ENCODE measurements at places on chromosomes 7 and 10.

- DNase-seq, result no peak
These were observed 63.1 kb downstream of the VWA2 start for GRCh38 chr10:114301951-114302710.

- no peak for DNase-seq
These were observed 100.5 kb downstream of the ADRA2A start for GRCh38 chr10:111177379-111177778.

- DNase-seq, result no peak
These were observed 347.8 kb downstream of the NXPH1 start for GRCh38 chr7:8781166-8781565.

- DNase-seq, result no peak
These were observed 58.6 kb downstream of the TACC2 start for GRCh38 chr10:122047560-122047959.

GRCh38 chr7:108246227-108246837 is 116.2 kb upstream of the LAMB4 start:
- DNase-seq, result peak; percentile 78

DNA sequence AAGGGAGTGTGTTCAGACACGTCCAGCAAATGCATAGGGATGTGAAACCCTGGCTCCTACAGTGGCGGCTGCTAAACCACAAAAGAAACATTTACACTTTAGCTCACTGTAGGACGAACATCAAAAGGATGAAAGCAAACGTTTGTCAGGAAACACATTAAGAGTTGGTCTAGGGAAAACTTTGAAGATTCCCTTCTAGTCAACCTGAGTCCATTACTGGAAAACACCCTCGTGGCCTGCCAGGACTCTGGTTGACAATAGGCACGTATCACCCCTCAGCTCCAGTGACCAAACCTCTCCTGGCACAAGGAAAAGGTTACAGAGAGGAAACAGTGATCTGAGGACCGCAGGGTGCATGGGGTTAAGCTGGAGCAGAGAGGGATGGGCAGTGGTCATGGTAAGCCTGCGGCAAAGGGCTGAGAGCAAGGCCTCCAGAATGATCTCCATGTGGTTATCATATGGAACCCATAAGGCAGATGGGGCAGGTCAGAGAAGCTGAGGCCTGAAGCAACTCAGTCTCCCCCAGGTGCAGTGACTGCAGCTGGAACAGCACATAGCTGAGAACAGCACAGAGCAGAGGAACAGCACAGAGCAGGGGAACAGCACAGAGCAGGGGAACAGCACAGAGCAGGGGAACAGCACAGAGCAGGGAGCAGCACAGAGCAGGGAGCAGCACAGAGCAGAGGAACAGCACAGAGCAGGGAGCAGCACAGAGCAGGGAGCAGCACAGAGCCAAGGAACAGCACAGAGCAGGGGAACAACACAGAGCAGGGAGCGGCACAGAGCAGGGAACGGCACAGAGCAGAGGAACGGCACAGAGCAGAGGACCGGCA is 49.9 kb downstream of the CHST15 start:
- no peak for DNase-seq

GRCh38 chr7:30900053-30900452 is 11.6 kb upstream of the AQP1 start:
- DNase-seq, result no peak

DNA sequence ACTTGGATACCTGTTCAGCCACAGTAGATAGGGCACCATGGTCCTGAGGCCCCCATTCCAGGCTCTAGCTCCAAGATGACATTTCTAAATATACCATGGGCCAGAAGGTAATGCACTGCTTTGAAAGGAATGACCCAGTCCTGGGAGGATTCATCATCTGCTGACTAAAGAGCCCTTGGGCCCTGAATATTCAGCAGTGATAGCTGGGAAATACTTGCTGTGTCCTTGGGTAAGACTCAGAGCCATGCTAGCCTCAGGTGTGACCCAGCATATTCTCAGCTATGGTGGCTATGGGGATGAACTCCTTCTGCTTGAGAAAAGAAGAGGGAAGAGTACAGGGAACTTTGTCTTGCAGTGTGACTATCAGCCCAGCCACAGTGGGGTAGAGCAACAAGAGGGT is 21.3 kb upstream of the AGR2 start:
- no peak for DNase-seq

GRCh38 chr10:45470098-45471012 is 96.3 kb downstream of the ALOX5 start:
- peak; percentile 98 for DNase-seq

DNA sequence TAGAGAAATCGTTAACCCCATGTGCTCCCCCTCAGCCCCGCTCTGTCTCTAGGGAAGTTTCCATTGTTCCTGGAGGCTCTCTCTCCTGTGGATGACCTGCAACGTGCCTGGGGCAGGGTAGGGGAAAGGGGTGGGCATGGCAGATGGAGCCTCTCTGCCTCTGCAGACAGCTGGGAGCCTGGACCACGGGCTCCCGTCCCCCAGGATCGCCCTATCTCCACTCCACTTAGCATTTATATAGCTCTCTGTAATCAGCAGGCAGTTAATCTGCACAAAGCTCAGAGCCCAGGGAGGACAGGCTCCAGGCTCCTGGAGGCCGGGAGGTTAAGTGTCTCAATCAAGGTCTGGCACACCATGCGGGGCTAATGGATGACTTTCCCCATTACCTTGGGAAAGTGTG is 369.7 kb downstream of the PLXNA4 start:
- DNase-seq, result no peak

DNA sequence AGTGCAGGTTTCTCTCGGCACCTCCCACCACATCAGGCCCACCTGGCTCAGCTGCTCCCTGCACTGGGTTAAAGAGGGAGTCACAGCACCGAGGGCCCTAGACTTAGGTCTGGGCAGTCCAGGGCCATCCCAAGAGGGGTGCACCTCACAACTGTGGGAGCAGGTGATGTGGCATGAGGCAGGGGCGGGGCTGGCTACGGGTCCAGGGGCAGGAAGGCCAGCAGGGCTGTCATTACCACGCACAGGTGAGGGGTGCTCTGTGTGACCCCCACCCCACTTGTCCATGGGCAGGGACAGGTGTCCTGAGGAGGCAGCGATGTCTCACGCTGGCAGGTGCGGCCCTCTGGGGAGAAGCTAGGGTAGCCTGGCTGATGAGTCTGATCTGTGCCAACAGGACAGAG is 40.5 kb upstream of the DPYSL4 start:
- DNase-seq, result no peak

GRCh38 chr10:44249490-44249889 is 135.4 kb downstream of the CXCL12 start:
- DNase-seq, result no peak

DNA sequence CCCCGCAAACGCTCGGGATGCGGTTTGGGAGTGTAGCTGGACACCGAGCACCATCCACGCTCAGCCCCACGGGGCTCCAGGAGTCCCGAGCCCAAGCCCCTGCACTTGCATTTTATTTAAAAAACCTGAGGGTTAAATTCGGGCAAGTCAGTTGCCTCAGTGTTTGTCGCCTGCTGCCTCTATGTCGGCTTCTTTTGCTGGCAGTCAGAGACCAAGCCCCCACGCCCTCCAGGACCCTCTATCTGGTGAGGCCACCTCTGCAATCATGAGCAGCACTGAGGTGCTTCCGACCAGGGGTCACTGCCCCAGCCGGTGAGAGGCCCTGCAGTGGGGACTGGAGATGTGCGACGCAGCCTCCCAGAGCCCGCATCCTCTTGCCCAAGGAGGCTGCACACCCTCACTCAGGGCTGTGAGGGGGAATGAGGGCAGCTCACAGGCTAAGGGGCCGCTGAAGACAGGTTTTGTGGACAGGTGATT is 13.3 kb upstream of the ZNF273 start:
- no peak for DNase-seq

DNA sequence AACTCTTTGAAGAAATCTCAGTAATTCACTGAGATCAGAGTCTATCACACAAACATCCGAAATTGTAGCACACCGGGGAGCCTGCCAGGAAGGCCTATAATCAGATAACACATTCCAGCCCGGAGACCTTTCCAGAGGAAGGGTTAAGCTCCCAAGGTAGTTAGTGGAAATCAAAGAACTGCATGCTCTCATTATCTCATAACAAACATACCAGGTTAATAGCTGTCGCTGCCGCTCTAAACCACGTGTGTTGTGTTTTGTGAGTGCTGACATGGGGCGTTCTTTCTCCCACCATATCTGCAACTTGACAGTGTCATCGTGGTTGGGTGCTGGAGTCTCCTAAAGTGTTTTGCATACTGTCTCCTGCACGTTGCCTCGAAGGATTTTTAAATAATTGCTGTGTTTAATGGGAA is 120.7 kb upstream of the CARD11 start:
- peak; percentile 6 for DNase-seq

DNA sequence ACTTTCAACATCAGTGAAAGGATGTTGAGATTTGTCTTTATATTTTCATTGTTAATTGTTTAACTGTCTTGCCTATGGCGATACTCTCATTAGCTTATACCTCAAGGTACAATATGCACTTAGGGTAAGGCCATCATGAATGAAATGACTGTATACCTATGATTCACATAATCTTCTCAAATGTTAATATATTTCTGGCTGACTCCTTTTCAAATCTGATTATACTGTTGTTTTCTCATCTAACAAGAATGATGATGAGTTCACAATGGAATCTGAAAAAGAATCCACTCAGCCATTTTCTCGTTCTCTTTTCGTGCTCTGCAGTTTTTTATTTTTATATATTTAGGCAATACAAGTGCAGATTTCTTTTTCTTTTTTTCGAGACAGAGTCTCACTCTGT is 159.1 kb downstream of the ARHGAP12 start:
- DNase-seq, result peak; percentile 70

GRCh38 chr10:112336556-112337201 is 37.2 kb upstream of the ACSL5 start:
- no peak for DNase-seq

- no peak for DNase-seq
These were observed 97.4 kb downstream of the FGFR2 start for GRCh38 chr10:121500701-121501332.

- no peak for DNase-seq
These were observed 27.2 kb upstream of the WNT16 start for GRCh38 chr7:121301446-121302213.

GRCh38 chr7:4604456-4604940 is 77.6 kb upstream of the FOXK1 start:
- DNase-seq, result no peak

GRCh38 chr10:80447436-80448190 is 6.5 kb upstream of the TSPAN14 start:
- DNase-seq, result no peak

- peak; percentile 38 for DNase-seq
These were observed at the start of gene ABCA13 for GRCh38 chr7:48171202-48171601. ABCA13 (plus strand) TSS chr7:48171458; CDS start chr7:48171484, 26 bp downstream.

GRCh38 chr7:133790911-133791310 is 336.2 kb upstream of the LRGUK start:
- no peak for DNase-seq

DNA sequence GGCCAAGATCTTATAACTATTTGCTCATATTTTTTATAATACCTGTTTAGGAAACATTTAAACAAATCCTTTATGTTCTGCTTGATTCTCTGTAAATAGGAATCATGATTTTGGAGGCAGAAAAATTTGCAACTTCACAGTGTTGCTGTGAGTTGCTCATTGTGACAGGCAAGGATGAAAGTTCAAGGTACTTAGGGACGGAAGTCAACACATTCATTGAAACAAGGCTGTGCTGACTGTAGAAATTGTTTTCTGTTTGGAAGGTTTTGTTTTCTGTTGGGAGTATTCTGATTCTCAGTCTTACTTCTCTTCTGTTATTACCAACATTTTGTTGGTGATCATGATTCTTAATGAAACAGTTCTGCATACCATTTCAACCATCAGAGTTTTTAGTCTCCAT is 54.9 kb downstream of the FANK1 start:
- DNase-seq, result no peak

DNA sequence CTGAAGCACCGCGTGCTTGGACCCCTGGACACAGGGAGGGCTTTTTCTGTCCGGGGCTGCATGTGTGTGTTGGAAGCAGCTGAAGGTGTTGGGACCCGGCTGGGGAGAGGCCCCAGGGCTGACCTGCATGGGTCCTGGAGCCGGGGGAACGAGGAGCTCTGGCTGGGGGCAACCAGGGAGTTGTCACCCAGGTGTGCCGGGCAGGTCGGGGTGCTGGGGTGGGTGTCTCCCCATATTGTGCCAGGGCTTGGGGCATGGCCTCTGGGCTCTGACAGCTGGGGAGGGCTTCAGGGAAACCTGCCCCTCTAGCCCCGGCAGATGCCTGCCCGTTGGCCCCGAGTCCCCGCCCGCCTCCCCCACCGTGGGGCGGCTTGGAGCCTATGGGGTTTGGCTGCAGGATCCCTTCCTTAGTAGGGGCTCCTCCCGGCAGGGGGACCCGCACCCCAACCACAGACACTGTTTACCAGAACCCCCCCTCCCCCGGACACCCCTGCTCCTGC is 42.3 kb downstream of the UNCX start:
- DNase-seq, result no peak

DNA sequence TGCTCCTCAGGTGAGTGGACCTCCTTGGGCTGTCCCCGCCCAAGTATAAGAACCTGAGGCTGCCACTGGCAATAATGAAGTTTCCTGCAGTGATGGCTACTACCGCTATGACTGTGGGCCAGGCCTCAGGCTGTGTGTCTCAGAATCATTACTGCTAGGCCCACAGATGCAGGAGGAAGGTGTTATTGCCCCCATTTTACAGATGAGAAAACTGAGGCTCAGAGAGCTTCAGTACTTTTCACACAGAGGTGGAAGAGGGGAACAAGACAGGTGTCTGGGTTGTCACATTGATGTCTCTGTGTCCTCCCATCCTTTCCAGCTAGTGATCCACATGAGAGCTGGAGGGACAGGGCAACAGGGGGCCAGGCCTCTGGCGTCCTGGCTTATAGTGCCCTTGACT is 155.2 kb downstream of the CDH23 start:
- DNase-seq, result no peak

DNA sequence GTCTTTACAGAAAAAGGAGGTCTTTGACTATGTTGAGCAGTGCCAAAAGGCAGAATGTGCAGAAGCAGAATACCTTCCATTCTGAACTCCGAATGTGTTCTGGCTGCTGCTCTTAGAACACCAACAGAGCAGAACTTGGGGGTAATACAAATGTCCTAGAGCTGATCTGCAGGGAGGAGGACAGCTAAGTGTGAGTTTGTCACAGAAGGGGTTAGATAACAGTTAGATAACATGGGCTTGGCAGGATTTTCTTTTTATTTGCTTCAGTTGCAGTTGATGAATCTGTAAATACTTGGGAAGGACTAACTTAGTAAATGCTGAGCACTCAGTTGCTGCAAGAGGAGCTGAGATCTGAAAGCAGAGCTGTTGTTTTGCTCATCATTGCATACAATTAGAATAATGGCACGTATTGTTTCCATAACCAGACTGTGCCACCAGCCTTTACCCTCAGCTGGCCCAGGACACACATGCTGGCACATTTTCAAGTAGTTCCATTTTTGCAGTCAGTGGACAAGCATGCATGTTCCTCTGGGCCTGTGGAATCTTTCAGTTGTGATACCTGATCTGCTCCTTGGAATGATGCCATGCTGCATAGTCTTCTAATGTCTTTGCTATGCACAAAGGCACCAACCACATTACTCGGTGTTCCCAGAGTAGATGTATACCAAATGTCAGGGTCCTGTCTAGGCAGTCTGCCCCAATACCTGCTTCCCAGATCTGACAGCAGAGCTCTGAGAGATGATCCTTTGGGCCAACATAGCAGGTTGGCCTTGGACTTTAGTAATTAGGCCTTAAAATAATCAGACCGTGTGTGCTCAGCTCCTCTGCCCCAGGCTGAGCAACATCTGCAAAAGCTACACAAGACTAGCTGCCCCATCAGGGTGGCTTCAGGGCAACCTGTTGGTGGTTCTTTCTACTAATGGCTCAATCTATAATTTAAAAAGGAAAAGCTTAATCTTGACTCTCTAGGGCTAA is 55.7 kb downstream of the GSDME start:
- DNase-seq, result peak; percentile 80

All from amniotic epithelial cell (primary cell).